Amygdala (tissue), 56 donors: ENCODE measurements at places on chromosomes 12 and 14.

DNA sequence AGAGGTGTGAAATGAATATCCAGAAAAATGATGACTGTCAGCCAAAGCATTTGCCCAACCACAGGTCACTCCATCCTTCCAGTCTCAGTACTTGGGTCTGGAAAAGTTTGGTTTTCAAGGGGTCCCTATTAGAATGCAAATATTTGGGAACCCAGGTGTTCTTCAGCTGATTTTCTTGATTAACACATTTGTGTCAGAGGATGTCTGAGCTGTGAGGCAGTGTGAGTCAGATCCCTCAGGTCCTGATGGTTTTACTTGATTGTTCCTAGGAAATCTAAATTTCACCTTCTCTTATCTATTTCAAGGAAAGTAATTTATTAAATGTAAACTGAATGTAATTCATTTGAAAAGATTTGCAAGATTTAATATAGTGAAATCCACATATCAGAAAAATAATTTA is 71.5 kb downstream of the SSPN start:
- DNase-seq = no peak

- no peak for DNase-seq
Observed at GRCh38 chr12:53100466-53101151, 2.7 kb upstream of the SOAT2 start.

DNA sequence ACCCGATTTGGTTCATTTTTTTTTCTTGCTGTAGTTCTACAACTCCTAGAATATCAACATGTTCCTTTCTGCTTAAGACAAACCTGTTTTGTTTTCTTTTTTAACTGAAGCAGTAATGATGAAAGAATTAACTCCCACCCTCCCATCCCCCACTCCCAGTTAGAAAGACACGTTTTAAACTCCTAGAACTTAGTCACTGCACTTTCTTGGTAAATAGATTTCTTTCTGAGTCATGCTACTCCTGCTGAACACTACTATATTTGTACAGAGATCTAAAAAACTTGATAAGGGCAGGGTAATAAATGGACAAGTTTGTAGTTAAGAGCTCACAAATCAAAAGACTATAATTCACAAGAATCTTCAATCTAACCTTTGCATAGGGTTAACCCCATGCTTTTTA is 118.9 kb upstream of the PTPRB start:
- DNase-seq = no peak

DNA sequence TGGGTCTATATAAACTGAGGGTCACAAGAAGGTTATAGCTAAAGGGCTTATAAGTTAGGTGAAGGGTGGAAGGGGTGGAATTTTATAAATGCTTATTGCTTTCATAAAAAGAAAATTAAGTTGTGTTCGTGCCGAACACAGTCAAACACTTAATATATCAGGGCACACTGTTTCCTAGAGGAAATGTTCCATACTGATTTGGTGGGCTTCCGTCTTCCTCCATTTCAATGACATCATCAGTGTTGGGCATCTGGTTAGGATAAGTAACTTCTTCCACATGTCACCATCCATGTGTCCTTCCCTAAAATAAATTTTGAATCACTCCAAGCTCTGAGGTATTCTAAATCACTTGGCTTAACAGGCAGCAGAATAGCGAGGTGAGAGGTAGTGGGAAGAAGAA is 466.4 kb downstream of the MED13L start:
- no peak for DNase-seq

DNA sequence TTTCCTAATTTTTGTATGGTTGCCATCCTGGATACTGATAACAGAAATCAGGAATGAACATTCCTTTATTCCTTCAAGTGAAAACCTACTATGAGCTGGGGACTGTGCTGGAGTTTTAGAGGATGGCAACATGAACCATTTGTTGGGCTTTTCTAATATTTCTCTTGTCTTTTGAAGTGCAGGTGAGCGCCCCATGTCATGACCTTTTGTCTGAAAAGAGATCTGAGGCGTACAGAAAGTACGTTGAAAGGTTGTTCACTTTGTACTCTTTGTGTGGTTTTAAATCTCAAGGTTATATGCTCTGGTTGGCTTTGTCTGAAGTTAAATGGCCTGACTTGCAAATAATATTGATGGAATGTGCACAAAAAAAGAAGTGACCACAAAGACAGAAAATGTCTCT is 79.0 kb downstream of the GAS2L3 start:
- DNase-seq = no peak

- DNase-seq = no peak
Observed at GRCh38 chr14:94568186-94568585, 6.9 kb downstream of the SERPINA4 start.

GRCh38 chr12:126346087-126346486 is 1280.9 kb downstream of the AACS start:
- no peak for DNase-seq

GRCh38 chr12:109915171-109916040 is 15.3 kb downstream of the TCHP start:
- DNase-seq = no peak

GRCh38 chr12:56457817-56458216 is 3.4 kb upstream of the MIP start:
- no peak for DNase-seq

- no peak for DNase-seq
Observed at GRCh38 chr12:123165537-123165936, 14.6 kb upstream of the PITPNM2 start.

- no peak for DNase-seq
Observed at GRCh38 chr12:131971226-131971625, 21.5 kb downstream of the EP400 start.

DNA sequence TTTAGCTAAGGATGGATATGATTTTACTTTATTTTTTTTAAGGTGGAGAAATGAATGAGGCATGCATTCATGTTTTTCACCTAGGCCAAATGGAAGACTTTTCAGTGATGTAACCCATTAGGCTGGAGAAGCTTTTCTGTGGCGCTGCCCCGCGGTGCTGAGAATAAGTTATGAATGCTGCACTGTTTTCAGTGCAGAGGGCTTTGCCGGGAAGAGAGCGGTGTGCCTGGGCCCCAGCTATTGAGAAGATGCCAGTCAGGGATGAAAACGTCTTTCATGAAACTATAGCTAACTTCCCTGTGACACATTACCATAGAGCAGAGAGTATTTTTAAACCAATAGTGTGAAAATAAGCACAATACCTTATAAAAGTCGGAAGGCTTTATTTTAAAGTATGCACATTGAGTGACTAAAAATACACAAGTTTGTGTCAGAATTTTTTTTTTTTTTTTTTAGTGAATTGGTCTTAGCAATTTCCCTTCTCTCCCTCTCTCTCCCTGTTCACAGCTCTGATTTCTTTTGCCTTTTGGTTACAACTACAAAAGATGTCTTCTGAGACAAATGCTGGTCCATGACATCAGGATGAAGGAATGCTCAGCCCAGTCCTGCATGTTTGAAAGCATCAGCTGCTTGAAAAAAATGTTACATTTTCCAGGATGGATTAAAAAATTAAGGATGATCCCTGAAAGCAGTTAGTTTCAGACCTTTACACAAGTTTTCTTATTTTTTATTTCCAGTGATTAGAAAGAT is 48.3 kb downstream of the NPAS3 start:
- DNase-seq = peak; percentile 76
